DMS79 (cell line): ENCODE measurements at places on chromosomes 1 and 21.

DNA sequence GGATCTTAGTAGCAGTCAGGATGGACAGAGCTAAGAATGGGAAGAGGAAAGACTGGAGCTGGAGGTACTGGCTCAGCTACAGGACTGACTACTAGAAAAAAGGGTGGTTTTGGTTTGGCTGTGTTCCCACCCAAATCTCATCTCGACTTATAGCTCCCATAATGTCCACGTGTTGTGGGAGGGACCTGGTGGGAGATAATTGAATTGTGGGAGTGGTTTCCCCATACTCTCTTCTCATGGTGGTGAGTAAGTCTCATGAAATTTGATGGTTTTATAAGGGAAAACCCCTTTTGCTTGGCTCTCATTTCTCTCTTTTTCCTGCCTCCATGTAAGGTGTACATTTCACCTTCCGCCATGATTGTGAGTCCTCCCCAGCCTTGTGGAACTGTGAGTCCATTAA, 466.5 kb upstream of the DEPDC1 start:
- no peak for DNase-seq

DNA sequence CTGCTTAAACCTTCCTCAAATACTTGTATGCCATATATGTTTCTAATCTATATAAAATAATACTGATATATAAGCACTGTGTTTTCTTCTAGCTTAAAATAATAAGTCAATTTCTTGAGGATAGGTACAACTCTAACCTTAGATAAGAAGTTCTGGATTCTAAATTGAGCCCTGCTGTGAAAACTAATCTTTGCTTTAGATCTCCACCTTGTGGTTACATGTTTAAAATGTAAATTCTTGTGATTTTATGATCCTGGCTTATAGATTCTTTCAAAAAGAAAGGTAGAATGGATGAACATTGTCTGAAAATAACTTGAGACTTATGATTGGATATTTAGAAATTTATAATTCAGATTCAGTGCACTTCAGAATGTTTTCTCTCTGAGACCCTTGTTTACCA, 38.9 kb upstream of the HMCN1 start:
- no peak for DNase-seq

DNA sequence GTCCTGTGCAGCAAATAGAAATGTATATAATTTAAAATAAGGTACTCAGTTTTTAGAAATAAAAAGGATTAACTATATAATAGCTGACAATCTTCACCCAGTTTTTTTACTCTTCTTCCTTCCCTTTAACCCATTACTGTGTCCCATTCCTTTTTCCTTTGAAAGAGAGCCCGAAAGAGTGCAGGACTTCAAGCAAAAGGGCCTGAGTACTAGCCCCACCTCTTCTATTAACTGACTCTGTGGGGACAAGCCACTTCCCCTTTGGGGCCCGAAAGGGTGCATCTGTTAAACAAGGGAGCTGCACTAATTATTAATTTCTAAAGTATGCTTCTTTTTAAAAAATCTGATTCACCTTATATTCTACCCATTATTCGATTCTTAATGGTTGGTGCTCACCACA, 3.3 kb downstream of the USP24 start:
- no peak for DNase-seq

DNA sequence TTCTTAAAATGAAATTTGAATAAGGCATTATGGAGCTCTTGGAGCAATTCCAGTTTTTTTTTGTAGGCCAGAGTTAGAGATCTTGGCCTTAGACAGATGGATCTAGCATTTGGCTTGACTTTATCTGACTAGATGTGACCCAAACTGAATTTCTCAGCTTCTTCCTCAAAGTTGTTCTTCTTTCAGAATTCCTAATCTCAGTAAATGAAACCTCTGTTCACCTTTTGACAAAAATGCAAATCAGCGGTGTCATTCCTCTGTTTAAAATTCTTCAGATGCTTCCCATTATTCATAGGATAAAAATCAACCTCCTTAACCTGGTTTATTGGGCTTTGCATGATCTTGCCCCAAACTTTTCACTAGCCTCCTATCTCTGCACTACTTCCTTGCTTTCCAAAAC, 177.6 kb downstream of the RASAL2 start:
- DNase-seq, result no peak

- peak; percentile 43 for DNase-seq
These were observed 33.0 kb downstream of the LRRN2 start for GRCh38 chr1:204652497-204652896.

DNA sequence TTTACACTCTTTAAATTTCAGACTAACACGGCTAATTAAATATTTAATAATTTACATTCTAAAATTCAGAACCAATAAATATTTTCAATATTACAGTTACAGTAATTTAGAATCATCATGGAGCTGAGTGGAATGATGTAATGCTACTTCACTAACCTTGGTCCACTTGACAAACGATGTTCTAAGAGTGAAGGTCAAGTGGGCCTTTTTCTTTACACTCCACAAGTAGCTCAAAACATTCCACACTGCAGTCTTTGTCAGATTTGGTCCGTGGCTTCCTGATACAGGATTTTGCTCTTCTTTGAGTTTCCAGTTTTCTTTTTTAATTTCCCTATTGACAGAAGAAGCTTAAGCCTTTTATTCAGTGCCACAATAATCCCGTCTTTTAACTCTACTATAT, 164.6 kb upstream of the NRIP1 start:
- no peak for DNase-seq

DNA sequence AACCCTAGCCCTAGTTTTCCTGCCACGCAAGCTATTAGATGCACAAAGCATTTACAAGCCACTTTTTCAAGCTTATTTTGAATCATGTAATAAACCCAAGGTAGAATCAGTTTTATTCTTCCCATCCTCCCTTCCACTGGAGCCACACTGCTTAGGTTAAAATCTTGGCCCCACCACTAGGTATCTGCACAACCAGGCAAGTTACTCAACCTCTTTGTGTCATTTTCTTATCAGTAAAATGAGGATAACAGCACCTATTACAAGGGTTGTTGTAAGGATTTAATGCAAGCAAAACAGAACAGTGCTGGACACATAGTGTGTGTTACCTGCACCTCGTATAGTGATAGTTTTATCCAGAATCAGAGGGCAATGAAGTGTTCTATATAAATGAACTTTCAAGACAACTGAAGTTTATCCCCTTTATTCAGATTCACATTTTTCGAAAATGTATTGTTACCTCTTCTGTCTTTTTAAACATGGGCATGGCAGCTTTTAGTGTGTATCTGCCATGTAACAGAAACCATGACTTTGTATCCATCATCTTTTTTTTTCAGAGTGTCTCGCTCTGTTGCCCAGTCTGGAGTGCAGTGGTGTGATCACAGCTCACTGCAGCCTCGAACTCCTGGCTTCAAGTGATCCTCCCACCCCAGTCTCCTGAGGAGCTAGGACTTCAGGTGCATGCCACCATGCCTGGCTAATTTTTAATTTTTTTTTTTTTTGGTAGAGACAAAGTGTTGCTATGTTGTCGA, 17.2 kb upstream of the TTC39A start:
- no peak for DNase-seq

GRCh38 chr21:44054710-44055109, 42.6 kb downstream of the TRAPPC10 start:
- no peak for DNase-seq

GRCh38 chr1:229390130-229390529, 43.8 kb downstream of the ACTA1 start:
- DNase-seq, result no peak

- no peak for DNase-seq
These were observed 22.4 kb downstream of the PROX1 start for GRCh38 chr1:214010197-214010573.

- DNase-seq, result no peak
These were observed 59.6 kb downstream of the MEGF6 start for GRCh38 chr1:3551711-3552110.
